ENCODE measurements at places on chromosomes 1 and 21. TPM values are rescaled to one million over a fixed set of nuclear protein-coding genes. Genes with fewer than 3 reads are reported as not detected.
A peak's percentile ranks its signal among the peaks of the same experiment; 100 is the strongest.

Gene HCN3
- 3.9 TPM for total RNA-seq

Gene C1QB
- total RNA-seq: not detected

Gene FCAMR
- not detected for total RNA-seq

Gene TARBP1
- 32.1 TPM for total RNA-seq

Gene SLC16A4
- 0.45 TPM for total RNA-seq

Gene KRTAP7-1
- total RNA-seq: not detected

Gene AKNAD1
- not detected for total RNA-seq

Gene OR2G6
- total RNA-seq: not detected

Gene CLEC20A
- total RNA-seq: not detected

Gene PCBP3
- 19.7 TPM for total RNA-seq

Gene LRRC8C
- 31.7 TPM for total RNA-seq

DNA sequence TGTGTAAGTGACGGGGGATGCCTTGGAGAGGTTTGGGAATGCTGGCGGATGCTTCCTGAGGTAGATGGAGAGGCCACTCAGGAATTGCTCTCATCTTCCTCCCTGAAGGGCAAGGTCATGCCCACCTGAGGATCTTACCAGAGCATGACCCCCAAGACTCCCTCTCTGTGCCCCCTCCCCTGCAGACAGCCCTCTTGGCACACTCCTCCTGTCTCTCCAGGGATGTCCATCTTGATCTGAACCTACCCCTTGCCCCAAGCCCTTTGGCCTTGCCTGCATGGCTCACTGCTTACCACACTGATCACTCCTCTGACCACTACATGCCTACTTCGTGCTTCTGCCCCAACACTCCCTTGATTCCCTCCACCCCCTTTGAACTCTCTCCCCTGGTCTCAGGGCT lies 17.9 kb upstream of the MPL start:
- no peak for DNase-seq

DNA sequence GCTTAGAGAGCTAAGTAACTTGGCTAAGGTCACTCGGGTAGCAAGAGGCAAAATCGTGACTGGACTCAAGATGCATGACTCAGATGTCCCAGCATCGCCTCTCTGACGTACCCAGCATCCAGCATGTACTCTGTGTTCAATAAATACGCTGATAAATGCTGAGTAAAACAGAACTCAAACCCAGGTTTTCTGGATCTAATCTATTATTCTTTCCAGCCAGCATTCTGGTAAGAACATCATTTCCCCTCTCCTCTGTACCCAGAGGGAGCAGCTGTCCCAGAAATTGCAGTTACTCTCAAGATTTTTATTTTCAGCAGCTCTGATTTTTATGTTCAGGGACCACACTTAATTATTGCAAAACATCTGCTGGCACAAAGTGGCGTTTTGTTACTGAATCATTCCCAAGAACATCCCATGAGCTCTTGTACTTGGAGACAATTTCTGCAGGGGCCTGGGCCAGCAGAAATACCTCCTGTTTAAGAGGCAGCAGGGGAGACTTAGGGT lies 249.0 kb downstream of the PRDM2 start:
- DNase-seq: no peak

- DNase-seq: peak; percentile 76
Observed at GRCh38 chr1:23343221-23344110, 618 bp downstream of the HNRNPR start.

DNA sequence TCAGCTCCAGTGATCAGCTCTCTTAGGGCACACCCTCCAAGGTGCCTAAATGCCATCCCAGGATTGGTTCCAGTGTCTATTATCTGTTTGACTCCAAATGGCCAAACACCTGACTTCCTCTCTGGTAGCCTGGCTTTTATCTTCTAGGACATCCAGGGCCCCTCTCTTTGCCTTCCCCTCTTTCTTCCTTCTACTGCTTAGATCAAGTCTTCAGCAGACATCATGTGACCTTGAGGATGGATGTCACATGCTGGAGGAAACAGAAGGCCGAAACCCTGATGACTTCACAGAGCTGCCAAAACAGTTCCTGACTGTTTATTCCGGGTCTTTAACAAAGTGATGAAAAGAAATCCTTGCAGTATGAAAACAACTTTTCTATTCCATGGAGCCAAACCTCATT lies 24.4 kb upstream of the WDR26 start:
- DNase-seq: no peak

GRCh38 chr1:147808025-147808424 lies 47.6 kb upstream of the GJA5 start:
- no peak for DNase-seq

DNA sequence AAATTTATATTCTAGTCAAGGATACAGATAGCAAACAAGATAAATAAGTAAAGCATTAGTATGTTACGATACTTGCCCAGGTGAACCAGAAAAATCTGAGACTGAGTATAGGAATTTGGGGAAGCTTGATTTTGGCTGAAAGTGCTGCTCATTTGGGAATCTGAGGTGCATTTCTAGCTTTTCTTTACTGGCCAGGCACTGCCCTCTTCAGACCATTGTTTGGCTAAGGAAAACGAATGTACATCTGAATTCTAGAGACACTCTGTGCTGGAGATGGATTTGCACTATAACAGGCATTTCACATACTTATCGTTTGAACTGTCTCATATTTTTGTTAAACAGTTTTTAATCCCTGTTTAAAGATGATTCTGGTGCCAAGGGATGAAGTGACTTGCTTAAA lies 23.4 kb downstream of the ARID1A start:
- DNase-seq: no peak

GRCh38 chr21:38596264-38597042 lies 98.2 kb upstream of the ERG start:
- no peak for DNase-seq

- DNase-seq: no peak
Observed at GRCh38 chr1:245765230-245766000, 610.6 kb downstream of the KIF26B start.

DNA sequence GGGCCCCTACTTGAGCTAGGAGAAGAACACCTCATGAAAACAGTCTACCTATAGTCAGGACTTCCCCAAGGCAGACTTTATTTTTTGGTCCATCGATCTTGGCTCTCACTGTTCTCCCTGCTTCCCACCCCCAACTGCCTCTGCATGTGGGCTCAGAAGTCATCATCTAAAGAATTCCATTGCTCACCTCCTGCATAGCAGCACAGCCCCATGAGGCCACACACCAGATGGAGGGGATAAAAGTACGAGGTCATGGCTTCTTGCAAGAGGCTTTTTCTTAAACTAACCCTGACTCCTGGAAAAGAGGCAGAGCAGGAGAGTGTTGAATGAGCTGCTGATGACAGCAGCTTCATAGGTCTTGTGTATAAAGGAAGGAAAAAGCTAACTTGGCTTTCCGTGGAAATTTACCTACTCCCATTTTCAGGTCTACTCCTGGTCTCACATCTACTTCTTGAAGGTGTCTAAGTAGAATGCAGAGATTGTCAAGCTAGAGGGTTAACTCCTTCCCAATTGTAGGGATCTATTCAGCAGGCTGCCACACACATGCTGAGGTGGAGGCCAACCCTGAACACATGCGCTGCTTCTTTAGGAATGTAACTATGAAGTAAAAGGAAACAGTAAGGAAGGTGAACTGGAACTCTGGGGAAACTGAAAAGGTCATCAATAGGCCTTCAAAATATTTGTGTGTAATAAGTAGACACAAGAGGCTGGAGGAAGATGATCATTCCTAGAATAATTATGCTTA lies 18.7 kb downstream of the WNT2B start:
- no peak for DNase-seq

DNA sequence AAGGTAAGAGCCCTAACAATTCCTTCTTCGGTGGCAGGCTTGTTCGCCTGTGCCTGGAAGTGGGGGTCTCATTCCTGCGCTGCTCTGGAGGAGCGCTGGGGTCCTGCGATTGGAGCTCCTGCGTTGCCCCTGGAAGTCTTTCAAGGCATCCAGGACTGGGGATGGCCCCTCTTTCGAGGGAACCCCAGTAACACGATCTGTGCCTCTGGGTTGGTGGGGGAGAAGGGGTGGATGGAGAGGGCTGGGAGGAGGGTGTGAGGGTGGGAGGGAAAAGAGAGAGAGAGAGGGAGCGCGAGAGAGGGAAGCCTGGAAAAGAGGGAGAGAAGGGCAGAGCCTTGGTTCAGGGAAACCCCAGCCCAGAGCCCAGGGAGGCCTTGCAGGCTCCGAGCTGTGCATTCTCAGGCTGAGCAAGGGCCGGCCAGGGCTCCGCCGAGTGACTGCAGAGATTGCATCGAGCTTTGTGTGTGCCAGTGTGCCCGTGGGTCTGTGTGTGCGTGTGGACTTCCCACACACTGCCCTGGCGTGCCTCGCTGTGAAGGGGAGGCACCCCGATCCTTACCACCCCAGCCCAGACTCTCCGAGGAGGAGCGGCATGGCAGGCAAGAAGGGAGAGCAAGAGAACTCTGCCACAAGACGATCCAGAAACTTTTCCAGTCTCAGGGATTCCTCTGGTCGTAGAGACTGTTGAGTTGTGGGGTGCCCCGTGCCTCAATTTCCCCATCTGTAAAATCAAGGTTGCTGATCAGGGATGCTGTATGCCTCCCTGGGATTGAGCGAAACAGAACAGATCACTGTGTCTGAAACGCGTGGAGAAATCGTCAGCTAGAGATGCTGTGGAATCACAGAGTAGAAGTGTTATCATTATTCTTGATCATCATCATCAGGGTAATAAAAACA lies 619 bp downstream of the BCL9 start:
- DNase-seq: peak; percentile 28

DNA sequence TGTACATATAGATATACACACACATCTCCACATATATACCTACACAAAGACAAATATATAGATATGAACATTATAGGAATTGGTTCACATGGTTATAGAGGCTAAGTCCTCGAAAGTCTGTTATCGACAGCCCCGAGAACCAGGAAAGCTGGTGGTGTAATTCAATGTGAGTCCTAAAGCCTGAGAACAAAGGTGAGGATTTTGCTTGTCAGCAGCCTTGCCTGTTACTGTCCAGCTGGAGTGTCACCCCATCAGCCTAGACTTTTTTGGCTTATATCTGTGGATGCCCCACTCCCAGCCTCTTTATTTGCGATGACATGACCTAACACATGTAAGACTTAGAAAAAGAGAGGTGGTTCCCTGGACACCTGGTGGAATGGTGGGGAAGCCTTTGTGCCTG lies 97.0 kb downstream of the GIPC2 start:
- no peak for DNase-seq

DNA sequence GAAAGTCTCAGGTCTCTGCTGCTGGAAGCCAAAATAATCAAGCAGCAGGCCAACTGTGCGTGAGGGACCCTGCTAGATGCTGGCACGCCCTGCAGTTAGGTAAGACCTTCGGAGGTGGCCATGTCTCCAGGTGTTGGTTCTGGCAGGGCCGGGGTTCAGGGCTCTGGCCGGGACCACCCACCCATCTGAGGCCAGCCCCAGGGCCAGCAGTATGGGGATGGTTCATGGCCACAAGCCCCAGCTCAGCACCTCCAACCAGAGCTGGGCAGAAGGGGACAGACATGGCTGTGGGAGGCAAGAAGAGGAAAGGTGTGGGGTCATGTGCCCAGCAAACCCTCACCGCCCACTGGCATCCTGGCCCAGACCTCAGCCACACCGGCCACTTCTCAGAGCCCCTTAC lies 23.3 kb downstream of the LRP8 start:
- no peak for DNase-seq

- no peak for DNase-seq
Observed at GRCh38 chr1:235098547-235098946, 30.1 kb downstream of the TOMM20 start.

DNA sequence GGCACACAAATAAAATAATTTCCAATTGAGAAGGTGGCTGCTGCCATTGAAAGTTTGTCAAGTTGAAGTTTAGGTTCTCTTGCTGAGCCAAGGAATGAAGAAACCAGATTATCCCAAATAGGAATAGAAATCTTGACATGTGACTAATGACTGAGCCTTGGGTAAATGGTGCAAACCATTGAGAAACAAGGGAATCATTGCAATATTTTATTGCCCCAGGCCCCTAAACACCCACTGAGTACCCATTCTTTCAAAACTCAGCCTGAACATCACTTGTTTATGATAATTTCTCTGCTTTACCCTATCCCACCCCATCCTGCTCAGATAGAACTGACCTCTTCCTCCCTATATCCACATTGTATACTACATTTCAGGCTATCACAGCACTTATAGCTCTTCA lies 46.6 kb upstream of the VTCN1 start:
- no peak for DNase-seq

- DNase-seq: no peak
Observed at GRCh38 chr1:202624781-202625108, 85.5 kb downstream of the SYT2 start.

- no peak for DNase-seq
Observed at GRCh38 chr1:156922986-156923669, 2.7 kb downstream of the LRRC71 start.

DNA sequence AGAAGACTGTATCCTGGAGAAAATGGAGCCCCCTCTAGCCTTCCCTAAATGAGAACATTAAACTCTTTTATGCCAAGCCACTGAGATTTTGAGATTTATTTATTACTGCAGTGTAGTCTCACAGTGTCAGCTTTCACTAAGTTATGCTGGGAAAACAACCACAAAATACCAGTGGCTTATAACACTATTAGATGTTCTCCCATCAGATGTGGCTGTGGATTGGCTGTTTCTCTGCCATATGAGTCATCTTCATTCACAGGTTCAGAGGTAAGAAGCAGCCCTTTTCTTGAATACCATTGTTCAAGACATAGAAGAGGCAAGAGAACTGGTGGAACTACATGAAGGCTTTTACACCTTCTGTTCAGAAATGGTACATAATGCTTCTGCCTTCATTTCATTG lies 32.1 kb upstream of the ST6GALNAC5 start:
- no peak for DNase-seq

DNA sequence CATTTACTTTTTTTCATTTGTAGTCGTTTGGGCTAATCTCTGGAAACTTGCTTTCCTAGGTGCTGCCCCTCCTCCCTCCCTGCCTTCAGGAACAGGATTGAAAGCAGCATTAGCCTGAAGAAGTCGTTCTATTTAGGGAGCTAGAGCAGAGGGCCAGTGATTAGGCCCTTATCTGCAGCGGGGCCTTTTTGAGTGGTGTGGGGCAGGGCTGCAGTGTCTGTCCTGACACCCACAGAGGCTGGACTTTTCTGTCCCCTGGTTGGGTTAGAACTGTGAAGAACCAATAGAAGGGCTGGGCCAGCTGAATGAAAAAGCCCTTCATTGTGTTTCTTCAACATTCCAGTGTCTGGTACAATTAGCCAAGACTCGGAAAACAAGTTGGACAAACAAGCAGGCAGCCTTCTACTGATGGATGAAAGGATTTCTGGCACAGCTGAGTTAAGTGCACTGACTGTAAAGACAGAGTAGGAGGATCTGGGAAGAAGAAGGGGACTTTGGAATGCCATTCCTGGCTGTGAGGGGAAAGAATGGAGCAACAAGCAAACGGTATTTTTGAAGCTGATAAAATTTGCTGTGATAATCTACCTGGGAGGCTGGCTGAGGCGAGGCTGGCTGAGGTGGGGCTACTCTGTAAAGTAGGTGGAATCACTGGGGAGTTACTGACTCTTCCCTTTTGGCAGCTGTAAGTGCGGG lies 9.7 kb downstream of the MACF1 start:
- DNase-seq: no peak

- DNase-seq: no peak
Observed at GRCh38 chr1:224588515-224588914, 27.6 kb upstream of the CNIH3 start.

- DNase-seq: no peak
Observed at GRCh38 chr1:66542314-66542713, 8.4 kb downstream of the SGIP1 start.

GRCh38 chr1:18922319-18922726 lies 20.0 kb upstream of the ALDH4A1 start:
- DNase-seq: no peak

All from activated naive CD4-positive, alpha-beta T cell treated with anti-CD3 and anti-CD28 coated beads, Interleukin-2, amount 50 U/mL, for 72 hours (primary cell).